Endothelial cell of coronary artery (primary cell): ENCODE measurements at places on chromosomes 5 and 9. TPM values are rescaled to one million over a fixed set of nuclear protein-coding genes. Genes with fewer than 3 reads are reported as not detected.

The PIP5K1B gene
- under 0.01 TPM in 1 of 2 replicates, not detected in the other for total RNA-seq

The GARIN3 gene
- not detected in 2 replicates for total RNA-seq

The EGR1 gene
- 0.27 and 1.5 TPM in 2 replicates for total RNA-seq

The PRRX2 gene
- 0.66 TPM in 1 of 2 replicates, not detected in the other for total RNA-seq

The MBLAC2 gene
- total RNA-seq: 3.8 and 4.4 TPM in 2 replicates

The PCDHB3 gene
- total RNA-seq: 0.36 and 0.38 TPM in 2 replicates

The BARX1 gene
- 0.09 TPM in 1 of 2 replicates, not detected in the other for total RNA-seq

The FAM78A gene
- 2.3 and 4.5 TPM in 2 replicates for total RNA-seq

The HRH2 gene
- total RNA-seq: under 0.01 and 0.09 TPM in 2 replicates

The SEMA6A gene
- total RNA-seq: 0.47 and 0.54 TPM in 2 replicates

The TMEM232 gene
- total RNA-seq: 0.75 and 1.3 TPM in 2 replicates

The VDAC1 gene
- total RNA-seq: 309 and 403 TPM in 2 replicates

The ACTBL2 gene
- 0.28 TPM in 1 of 2 replicates, not detected in the other for total RNA-seq

The GDF9 gene
- total RNA-seq: under 0.01 and 0.09 TPM in 2 replicates

The PAPPA gene
- 0.09 and 24.6 TPM in 2 replicates for total RNA-seq

The RNF183 gene
- not detected in 2 replicates for total RNA-seq

The MYOT gene
- total RNA-seq: not detected in 2 replicates

The NR4A3 gene
- under 0.01 and 0.09 TPM in 2 replicates for total RNA-seq

The CER1 gene
- not detected in 2 replicates for total RNA-seq

The CARTPT gene
- total RNA-seq: not detected in 2 replicates

The COL15A1 gene
- under 0.01 TPM in 1 of 2 replicates, not detected in the other for total RNA-seq

The CDHR2 gene
- not detected in 2 replicates for total RNA-seq
